ENCODE measurements at places on chromosomes 6 and 20. TPM values are rescaled to one million over a fixed set of nuclear protein-coding genes. Genes with fewer than 3 reads are reported as not detected.

DNA sequence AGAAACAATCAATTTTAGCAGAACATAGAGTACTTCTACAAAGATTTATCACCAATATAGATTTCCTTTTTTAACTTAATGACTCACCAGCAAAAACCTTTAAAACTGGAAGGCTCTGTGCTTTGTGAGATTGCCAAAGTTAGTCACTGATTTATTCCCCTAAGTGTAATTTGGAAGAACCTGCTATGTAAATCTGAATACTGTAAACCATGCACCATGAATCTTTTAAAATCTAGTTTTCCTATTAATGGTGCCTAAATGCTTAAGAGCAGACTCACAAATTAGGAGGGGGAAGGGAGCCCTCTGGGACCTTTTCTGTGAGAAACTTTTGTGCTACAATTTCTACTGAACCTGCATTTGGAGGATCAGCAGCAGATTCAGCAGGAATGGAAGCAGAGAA is 57.8 kb upstream of the PNRC1 start:
- H3K36me3 ChIP-seq: no peaks in the 10 kb centered on the region
- H3K4me3 ChIP-seq: no peak overlapping the region
- H3K4me1 ChIP-seq: peaks cover 32% of the 10 kb centered on the region
- no peak for DNase-seq
- peak overlapping the region; percentile 44 for H3K27ac ChIP-seq
- H3K27me3 ChIP-seq: no peaks in the 10 kb centered on the region

Gene HLA-DQB1
- polyA plus RNA-seq: 22.8 TPM

GRCh38 chr20:33880396-33880795 is 69.2 kb downstream of the CHMP4B start:
- no peak for DNase-seq
- no peak overlapping the region for H3K4me3 ChIP-seq
- no peak overlapping the region for H3K27ac ChIP-seq
- no peaks in the 10 kb centered on the region for H3K4me1 ChIP-seq

Gene TNNC2
- 4.0 TPM for polyA plus RNA-seq

DNA sequence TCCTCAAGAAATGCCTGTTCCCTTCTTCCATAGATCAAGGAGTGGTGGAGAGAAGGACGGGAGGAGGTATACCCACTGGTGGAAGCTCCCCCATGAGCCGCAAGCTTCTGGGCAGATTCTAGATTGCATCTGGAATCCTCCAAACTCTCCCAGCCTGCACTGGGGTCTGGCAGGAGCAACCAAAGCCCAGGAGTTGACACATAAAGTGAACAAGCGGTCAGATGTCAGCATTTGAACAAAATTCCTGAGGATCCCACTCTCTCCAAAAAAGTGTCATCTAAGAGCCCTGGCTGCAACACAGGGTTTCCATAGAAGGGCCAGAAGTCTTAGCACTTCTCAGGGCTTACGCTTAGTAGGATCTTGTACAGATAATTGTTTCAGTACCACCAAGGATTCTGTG is 88.2 kb downstream of the KCNB1 start:
- H3K27me3 ChIP-seq: no peaks in the 10 kb centered on the region
- no peak overlapping the region for H3K27ac ChIP-seq
- H3K4me1 ChIP-seq: no peaks in the 10 kb centered on the region
- no peak for DNase-seq
- no peaks in the 10 kb centered on the region for H3K36me3 ChIP-seq

- no peak overlapping the region for H3K27ac ChIP-seq
- H3K4me1 ChIP-seq: no peaks in the 10 kb centered on the region
- H3K27me3 ChIP-seq: no peaks in the 10 kb centered on the region
- H3K36me3 ChIP-seq: no peaks in the 10 kb centered on the region
- H3K4me3 ChIP-seq: no peak overlapping the region
- no peak for DNase-seq
These were observed 309.2 kb upstream of the SPTLC3 start for GRCh38 chr20:12699374-12700228.

DNA sequence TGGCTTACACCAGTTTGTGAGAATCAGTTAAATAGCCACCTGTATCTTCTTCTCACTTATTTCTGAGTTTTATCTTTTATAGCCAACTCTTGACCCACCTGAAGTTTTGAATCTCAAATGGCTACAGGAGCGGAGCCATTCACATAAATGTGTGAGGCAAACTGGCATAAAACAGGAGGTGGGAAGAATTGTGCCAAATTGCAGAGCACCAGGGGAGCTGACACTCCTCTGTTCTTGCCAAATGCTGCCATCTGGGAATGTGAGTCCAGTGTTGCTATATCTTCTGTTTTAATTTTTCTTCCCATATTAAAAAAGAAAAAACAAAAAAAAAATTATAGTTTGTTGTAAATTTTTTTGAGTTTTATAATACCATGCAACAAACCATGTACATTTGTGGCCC is 17.0 kb upstream of the RNF146 start:
- H3K27ac ChIP-seq: no peak overlapping the region
- DNase-seq: no peak
- H3K4me1 ChIP-seq: no peaks in the 10 kb centered on the region
- no peaks in the 10 kb centered on the region for H3K36me3 ChIP-seq
- no peaks in the 10 kb centered on the region for H3K27me3 ChIP-seq
- no peak overlapping the region for H3K4me3 ChIP-seq

GRCh38 chr6:43221046-43221972 is 8.0 kb downstream of the DNPH1 start:
- no peak overlapping the region for H3K27ac ChIP-seq
- no peak for DNase-seq
- no peak overlapping the region for H3K4me3 ChIP-seq

GRCh38 chr6:5752391-5752680 is 254.4 kb downstream of the NRN1 start:
- no peak overlapping the region for H3K27ac ChIP-seq
- H3K36me3 ChIP-seq: no peaks in the 10 kb centered on the region
- H3K4me1 ChIP-seq: no peaks in the 10 kb centered on the region

Gene DHX35
- 6.8 TPM for polyA plus RNA-seq

Gene ENPP5
- polyA plus RNA-seq: 2.7 TPM

Gene APCDD1L
- 0.27 TPM for polyA plus RNA-seq

DNA sequence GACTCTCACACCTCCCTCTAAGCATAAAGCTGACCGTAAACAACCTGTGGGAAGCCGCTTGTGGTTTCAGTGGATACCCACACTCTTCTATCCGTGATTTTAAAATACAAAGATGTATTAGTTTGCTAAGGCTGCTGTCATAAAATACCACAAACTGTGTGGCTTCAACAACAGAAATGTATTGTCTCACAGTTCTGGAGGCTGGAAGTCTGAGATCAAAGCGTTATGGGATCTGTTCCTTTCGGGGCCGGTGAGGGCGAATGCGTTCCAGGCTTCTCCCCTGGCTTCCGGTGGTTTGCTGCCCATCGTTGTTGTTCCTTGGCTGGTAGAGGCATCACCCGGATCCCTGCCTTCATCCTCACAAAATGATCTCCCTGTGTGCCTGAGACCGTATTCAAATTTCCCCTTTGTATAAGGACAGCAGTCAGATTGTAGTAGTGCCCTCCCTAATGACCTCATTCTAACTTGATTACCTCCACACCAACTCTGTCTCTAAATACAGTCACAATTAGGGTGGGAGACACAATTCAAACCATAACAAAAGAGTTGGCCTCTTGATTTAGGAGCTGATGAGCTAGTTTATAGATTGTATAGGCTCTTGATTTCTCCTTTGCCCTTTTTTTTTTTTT is 210.6 kb upstream of the SOX4 start:
- no peak for DNase-seq
- no peaks in the 10 kb centered on the region for H3K27me3 ChIP-seq
- H3K4me3 ChIP-seq: no peak overlapping the region
- H3K36me3 ChIP-seq: no peaks in the 10 kb centered on the region

- no peaks in the 10 kb centered on the region for H3K4me1 ChIP-seq
- DNase-seq: peak; percentile 49
- no peaks in the 10 kb centered on the region for H3K36me3 ChIP-seq
- no peak overlapping the region for H3K27ac ChIP-seq
- no peak overlapping the region for H3K4me3 ChIP-seq
These were observed 14.7 kb downstream of the CHRNA4 start for GRCh38 chr20:63346131-63347080.

DNA sequence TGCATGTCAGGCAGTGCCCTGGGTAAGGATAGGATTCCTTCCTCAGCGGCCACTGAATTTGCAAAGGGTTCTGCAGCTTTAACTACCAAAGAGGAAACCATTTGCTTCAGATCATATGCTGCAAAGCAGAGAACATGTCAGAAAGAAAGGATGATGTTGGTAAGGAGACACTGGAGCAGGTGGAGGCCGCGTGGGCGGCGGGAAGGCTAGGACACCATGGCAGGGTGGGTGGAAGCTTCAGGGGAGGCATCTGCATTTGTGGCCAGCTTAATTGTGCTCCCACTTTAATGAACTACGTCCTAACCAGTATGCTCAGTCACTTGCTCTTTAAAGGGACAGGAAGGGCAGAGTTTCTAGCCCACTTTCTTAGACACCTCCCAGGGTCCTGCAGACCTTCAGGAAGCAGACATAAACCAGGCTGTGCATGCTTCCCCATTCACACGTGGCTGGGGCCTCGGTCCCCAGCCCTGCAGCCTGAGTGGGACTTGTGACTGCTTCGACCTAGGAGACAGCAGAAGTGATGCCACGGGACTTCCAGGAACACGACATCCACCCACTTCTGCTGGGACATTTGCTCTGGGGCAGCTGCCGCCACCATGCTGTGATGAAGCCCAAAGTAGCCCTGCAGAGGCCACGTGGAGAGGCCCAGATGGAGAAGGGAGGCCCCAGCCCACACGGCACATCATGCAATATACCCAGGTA is 76.1 kb downstream of the GINS1 start:
- H3K36me3 ChIP-seq: peaks cover 4% of the 10 kb centered on the region
- DNase-seq: no peak
- H3K27ac ChIP-seq: no peak overlapping the region
- no peak overlapping the region for H3K4me3 ChIP-seq
- no peaks in the 10 kb centered on the region for H3K4me1 ChIP-seq

Gene MYL9
- 64.9 TPM for polyA plus RNA-seq
